ENCODE measurements at places on chromosomes 12 and 14.

GRCh38 chr14:48350971-48351370 lies 675.6 kb upstream of the MDGA2 start:
- DNase-seq = no peak

GRCh38 chr12:125079648-125080645 lies 14.7 kb downstream of the AACS start:
- DNase-seq = no peak

GRCh38 chr14:22271838-22272799 lies 316.9 kb downstream of the DAD1 start:
- DNase-seq = no peak

DNA sequence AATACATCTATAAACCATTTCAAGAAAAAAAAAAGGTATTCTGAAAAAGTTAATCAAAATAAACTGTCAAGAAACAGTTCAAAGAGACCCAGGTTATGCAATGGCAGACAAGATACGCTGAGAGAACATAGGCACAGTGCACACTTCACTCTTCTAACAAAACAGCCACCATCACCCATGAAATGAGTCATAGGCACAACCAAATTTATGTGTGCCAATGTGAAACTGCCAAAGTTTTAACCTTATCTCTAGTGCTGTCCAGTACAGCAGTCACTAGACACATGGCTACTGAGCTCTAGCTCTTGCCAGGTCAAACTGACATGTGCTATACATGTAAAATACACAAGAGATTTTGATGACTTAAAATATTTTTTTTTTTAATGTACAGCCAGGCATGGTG lies 1.4 kb downstream of the CEP128 start:
- no peak for DNase-seq

GRCh38 chr12:8077207-8077606 lies 4.9 kb upstream of the NECAP1 start:
- DNase-seq = no peak

DNA sequence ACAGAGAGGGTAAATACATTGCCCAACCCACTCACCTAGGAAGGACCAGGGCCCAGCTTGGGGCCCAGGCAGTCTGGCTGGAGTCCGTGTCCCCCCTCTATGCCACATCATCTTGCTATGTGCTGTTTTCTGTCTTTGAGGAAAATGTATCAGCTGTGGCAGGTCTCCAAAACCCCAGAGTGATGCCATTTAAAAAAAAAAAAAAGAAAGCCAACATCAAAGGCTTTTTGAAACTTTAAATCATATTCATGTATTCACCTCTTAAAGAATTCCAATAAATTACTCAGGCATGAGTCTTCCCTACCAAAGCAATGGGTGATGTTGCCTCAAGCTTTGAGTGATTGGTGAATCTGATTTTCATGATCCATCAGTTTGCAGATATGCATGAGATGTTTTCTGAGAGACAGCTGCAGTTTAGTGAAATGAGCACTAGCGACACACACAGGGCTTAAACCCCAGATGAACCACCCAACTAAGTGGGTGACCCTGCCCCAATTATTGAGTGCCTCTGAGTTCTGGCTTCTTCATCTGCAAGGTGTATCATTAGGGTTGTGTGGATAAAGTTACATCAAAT lies 6.1 kb downstream of the KRT81 start:
- no peak for DNase-seq

GRCh38 chr14:29814156-29815015 lies 113.3 kb downstream of the PRKD1 start:
- no peak for DNase-seq

GRCh38 chr12:130134563-130134915 lies 27.7 kb upstream of the FZD10 start:
- DNase-seq = no peak

DNA sequence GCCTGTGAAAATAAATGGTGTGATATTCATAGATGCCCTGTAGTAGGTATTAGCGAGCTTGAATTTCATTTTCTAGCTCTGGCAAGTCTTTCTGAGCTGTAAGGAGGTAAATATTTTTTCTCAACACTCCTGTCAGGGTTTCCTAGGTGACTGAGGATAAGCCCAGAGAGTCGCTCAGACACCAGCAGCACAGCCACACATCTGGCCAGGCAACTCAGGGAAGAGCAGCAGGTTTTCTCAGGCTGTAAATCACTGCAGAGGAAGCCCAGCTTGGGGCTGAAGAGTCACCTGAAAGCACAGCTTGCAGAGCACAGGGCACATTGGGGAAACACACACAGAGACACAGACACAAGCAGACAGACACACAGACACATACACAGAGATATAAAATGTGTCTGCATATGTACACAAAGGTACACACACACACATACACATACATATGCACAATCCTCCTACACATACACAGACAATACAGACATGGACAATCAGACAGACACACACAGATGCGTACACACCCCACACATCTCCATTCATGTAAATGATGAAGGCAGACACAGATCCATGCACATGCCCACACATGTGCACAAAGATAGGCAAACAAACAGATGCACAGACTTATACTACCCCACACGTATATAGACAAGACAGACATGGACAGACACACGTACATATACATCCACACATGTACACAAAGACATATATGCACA lies 232.0 kb upstream of the TMTC1 start:
- DNase-seq = no peak

DNA sequence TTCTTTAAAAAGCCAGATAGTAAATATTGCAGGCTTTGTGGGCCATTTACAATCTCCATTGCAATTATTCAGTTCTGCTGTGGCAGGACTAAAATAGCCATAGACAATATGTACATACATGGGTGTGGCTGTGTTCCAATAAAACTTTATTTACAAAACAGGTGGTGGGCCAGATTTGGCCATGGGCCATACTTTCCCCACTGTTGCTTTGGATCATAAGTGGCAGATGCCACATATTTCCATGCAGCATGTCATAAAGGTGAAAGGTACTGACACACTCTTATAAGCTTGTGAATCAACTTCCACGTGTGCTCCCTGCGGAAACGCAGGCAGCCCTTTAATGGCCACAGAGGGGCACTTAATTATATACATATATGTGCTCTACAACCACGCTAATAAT lies 244.4 kb upstream of the FOXN3 start:
- no peak for DNase-seq

- DNase-seq = no peak
These were observed 34.1 kb downstream of the SLC6A12 start for GRCh38 chr12:179885-180284.

- DNase-seq = no peak
These were observed 185.3 kb downstream of the CALM1 start for GRCh38 chr14:90582166-90582565.

DNA sequence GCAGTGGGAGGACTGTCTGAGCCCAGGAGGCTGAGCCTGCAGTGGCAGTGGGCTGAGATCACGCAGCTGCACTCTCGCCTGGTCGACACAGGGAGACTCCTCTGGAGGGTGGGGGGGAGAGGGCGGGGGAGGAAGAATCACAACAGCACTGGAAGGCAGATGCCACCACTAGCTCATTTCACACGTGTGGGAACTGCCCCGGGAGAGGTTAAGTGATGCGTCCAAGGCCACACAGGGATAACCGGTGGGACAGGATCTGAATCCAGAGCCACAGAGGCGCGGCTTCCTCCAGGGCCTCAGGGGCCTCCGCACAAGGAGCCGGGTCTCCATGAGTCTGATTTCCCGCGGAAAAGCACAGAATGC lies 20.8 kb downstream of the STX2 start:
- DNase-seq = no peak

DNA sequence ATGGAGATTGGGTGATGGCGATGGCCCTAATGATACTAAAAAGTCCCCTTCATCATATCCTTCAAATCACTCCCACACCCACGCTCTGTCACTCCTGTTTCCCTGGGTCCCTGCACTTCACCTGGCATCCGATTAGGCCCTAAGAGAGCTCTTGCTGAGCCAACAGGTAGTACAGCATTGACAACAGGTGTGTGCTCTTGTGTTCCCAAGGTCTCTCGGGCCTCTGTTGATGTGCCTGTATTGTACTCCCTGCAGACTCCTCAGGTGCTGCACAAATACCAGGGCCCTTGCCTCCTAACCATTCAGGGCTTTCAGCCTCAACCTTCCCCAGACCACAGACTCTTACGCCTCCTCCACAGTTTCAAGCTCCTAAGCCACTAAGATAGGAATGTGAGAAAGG lies 25.8 kb upstream of the VDR start:
- DNase-seq = no peak

Measured in CD4-positive, alpha-beta T cell treated with Interleukin-17A for 4 hours (primary cell).